ENCODE measurements at places on chromosomes 4 and X. TPM values are rescaled to one million over a fixed set of nuclear protein-coding genes. Genes with fewer than 3 reads are reported as not detected.

The ETDB gene
- total RNA-seq, result not detected

The HADH gene
- 6.3 TPM for total RNA-seq

The RBM46 gene
- not detected for total RNA-seq

The TBC1D9 gene
- total RNA-seq, result 58.6 TPM

The FREM3 gene
- under 0.01 TPM for total RNA-seq

The MID1 gene
- total RNA-seq, result 12.9 TPM

The UGT2A3 gene
- not detected for total RNA-seq

The LRCH2 gene
- total RNA-seq, result 3.2 TPM

Measured in endothelial cell of coronary artery (primary cell).